Bronchial epithelial cell (primary cell): ENCODE measurements at places on chromosomes 4 and X.

- no peak for DNase-seq
These were observed 58.5 kb downstream of the TENM3 start for GRCh38 chr4:182301736-182302135.

- DNase-seq, result peak; percentile 2
These were observed 123.1 kb upstream of the BOD1L1 start for GRCh38 chr4:13750594-13750993.

DNA sequence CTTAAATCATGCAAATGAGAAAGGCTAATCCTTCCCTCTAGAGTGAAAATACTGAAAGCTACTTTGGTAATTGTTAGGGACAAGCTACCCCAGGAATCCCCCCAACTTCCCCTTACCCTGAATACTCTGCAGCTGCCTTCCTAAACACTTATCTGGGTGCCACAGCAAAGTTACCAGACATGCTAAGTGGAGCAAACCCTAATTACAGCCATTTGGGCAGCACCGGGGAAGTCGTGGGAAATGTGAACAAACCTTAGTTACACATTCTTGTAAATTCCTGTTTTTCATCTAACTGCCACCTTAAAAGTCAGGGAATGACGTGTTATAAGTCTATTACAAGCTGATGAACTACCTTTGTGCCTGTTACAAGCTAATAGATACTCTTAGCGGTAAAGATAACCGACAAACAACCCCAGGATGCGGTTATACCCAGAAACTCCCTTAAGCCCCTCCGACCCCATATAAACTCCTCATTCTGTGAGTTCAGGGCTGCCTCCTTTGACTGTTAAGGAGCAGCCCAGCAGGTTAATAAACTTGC, 66.0 kb upstream of the PLAC8 start:
- no peak for DNase-seq

GRCh38 chrX:110692866-110693265, 102.8 kb downstream of the CHRDL1 start:
- no peak for DNase-seq

DNA sequence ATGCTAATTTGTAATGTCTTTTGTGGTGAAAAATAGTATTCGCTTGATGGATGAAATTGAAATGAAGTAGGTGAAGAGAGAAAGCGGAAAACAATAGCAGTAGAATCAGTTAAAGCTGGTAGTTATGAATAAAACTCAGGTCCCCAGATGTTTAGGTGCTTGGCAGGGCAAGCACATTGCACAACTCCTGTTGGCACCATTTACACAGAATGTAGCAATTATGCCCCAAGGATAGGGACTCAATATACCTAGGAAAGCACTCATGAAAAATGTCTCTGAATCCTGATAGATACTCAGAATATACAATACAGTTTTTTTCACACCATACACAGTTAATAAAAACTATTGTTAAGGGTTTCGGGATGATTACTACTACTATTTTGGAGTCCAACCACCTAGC, 26.5 kb upstream of the GRIA3 start:
- DNase-seq, result peak; percentile 54

- no peak for DNase-seq
These were observed 71.3 kb upstream of the ACSL1 start for GRCh38 chr4:184896868-184897715.

DNA sequence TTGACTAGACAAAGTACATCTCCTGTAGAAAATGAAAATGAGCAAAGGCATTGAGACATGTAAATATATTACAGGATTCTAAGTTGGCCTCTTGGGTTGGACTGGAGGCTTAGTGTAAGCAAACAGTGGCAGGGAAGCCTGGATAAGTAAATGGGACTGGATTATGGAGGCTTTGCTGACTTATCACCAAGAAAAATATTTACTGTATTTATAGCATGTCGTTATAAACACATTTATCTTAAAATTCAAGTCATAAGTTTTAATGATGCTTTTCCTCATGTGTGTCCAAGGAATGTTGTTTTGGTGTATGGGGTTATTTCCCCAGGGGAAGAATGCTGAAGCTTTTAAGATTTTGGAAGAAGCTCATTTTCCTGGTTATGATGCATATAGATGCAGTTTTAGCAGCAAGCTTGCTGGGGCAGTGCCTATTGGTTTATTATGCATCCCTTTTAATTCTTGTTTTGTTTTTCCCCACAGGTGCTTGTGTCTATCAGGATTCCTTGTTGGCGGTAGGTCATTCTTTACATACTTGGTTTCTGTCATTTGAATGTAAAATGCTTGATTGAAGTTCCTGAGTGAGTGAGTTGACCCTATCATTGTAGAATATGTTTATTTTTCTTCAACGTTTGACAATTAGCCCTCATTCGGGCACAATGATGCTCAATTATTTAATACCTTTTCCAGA, 8.5 kb downstream of the FRAS1 start:
- no peak for DNase-seq

DNA sequence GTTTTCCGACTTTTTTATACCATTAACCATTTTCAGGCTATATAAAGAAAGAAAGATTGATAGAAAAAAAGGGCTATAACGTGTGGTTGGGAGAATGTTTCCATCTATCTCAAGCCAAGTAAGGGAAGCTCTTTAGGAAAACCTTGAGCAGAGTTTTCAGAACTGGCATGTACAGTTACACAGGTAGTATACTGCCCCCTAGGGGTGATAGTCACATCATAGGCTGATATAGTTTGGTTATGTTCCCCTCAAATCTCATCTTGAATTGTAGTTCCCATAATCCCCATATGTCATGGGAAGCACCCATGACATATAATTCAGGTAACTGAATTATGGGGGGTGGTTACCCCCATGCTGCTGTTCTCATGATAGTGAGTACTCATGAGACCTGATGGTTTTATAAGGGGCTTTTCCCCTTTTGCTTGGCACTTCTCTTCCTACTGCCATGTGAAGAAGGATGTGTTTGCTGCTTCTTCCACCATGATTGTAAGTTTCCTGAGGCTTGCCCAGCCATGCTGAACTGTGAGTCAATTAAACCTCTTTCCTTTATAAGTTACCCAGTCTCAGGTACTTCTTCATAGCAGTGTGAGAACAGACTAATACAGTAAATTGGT, 186.8 kb downstream of the TMA16 start:
- DNase-seq, result peak; percentile 28

GRCh38 chr4:27181693-27182092, 321.1 kb downstream of the STIM2 start:
- no peak for DNase-seq

DNA sequence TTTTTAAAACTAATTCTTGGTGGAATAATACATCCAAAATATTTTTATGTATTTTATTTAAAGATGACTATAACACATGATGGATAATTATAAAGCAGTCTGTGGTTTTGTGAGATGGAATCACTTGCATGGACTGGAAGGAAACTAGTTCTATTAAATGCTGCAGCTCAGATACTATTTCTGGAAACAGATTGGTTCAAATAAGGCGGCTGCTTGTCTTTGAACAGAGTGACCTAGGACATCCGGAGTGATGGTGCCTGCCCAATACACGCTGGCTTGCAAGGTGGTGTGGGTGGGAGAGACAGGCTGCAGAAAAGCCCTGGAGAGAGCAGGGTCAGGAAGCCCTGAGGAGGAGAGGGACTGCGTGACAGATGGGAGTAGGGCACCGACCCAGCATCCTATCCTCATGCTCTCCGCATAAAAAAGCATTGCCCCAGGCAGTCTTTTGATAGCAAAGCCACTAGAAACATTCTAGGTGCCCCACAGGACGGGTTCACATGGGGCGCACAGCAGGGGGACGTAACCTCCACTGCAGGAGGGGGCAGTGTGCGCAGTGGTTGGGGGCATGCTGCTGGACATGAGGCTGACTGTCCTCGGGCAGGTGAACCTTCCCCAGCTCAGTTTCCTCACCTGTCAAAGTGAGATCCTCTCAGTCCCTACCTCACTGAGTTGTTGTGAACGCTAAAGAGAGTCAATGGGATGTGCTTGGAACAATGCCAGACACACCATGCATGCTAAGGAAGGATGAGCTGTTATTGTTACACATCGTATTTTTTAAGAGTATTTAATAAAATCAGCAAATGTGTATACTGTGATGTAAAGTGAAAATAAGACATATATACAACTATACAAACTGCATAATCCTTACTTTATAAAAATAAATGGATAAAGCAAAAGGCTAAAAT, 71.3 kb downstream of the EVC2 start:
- no peak for DNase-seq

DNA sequence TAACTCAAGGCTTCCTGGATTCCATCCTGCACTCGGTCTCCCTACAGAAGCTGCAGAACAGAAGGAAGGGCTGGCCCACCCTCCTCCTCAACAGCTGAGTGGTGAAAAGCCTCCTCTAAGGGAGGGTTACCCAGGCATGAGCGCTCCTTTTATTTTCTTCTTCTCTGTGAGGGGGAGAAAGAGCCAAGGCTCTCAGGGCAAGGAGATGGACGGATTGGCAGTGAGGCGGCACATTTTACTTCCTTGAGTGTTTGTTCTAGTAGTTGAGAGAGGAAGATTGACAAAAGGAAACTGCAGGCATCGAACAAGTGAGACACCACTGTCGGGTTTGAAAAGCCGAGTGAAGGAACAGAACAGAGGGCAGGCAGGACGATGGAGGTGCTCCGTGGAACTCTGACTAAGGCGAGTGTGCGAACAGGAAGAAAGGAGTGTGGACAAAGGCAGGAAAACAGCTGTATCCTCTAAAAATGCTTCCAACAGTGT, 38.4 kb upstream of the STS start:
- no peak for DNase-seq

GRCh38 chrX:96591421-96591820, 93.2 kb upstream of the DIAPH2 start:
- no peak for DNase-seq

- no peak for DNase-seq
These were observed 5.0 kb downstream of the SOD3 start for GRCh38 chr4:24800325-24800895.
